AG04449 (cell line): ENCODE measurements at places on chromosomes 7 and 10.
A peak's percentile ranks its signal among the peaks of the same experiment; 100 is the strongest.

- DNase-seq: no peak
Observed at GRCh38 chr7:15376600-15376999, 185.2 kb downstream of the AGMO start.

DNA sequence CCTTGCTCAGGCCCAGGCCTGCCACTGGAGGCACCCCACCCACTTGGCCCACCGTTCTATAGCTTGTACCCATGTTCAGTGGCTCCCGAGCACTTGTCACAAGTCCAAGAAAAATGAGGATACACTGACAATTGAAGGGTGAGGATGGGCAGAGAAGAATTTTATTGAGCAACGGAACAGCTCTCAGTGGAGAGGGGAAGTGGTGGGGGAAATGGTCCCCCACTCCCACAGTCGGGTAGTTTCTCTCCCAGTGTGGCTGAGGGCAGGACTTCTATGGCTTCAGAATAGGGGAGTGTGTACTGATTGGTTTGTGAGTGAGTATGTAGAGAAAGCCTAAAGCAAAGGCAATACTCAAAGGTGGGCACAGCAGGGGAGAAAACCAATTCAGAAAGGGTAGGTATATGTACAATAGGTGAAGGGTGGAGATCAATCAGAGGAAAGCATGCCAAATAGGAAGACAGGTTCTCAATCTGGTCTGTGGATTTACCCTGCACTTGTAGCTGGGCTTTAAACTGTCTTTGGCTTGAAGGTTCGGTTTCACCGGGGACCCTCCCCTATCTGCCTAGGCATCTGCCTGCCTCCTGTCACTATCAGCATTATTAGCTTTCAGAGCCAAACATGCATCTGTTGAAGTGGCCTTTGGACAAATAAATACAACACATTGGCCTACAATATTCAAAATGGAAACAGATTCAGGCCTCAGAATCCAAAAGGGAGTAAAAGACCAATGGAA, 8.9 kb upstream of the TSPAN13 start:
- no peak for DNase-seq

- no peak for DNase-seq
Observed at GRCh38 chr10:20622531-20623211, 274.4 kb downstream of the NEBL start.

DNA sequence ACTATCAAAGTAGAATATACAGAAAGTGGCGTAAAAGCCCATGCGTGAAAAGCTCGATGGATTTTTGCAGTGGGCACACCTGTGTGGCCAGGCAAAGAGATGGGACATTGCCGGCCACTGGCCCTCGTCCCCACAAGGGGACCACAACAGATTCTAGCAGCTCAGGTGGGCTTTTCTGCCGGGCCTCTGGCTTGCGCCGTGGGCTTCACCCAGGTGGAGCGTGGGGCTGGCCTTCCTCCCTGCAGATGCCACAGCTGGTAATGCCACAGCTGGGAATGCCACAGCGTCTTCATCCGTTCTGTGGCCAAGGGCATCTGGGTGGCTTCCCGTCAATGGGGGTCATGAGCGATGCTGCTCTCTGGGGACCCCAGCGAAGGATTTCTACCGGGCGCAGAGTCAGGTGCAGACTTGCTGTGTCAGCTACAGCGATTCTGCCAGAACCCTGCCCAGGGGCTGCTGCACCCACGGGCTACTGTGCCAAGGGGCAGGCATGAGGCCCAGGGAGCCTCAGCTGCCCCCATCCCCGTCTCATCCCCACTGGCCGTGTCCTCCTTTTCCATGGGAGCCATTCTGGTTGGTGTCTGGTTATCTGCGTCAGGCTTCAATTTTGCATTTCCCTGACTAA, 52.5 kb upstream of the NKX6-2 start:
- DNase-seq: no peak

DNA sequence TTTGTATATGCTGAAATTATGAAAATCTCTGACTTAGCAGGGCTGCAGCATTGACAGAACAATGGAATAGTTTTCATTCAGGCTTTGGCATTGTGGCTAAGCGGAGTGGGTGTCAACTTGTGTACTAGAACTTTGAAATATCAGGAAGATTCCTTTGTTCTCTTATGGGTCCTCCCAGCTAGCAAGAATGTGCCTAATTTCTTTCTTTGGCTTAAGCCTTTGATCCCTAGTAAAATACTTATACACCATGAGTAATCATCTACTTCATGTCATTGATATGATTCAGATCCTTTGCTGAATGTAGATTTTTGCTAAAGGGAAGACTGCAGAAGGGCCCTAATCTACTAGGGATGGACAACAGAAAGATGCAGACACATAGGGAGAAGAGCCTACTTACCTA, 6.2 kb downstream of the AVL9 start:
- DNase-seq: no peak

DNA sequence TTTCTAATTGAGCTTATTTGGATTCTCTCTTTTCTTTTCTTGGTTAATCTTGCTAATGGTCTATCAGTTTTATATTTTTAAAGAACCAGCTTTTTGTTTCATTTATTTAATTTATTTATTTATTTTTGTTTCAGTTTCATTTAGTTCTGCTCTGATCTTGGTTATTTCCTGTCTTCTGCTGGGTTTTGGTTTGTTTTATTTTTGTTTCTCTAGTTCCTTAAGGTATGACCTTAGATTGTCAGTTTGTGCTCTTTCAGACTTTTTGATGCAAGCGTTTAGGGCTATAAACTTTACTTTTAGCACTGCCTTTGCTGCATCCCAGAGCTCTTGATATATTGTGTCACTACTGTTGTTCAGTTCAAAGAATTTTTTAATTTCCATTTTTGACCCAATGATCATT, 149.7 kb upstream of the SLC25A13 start:
- DNase-seq: no peak

DNA sequence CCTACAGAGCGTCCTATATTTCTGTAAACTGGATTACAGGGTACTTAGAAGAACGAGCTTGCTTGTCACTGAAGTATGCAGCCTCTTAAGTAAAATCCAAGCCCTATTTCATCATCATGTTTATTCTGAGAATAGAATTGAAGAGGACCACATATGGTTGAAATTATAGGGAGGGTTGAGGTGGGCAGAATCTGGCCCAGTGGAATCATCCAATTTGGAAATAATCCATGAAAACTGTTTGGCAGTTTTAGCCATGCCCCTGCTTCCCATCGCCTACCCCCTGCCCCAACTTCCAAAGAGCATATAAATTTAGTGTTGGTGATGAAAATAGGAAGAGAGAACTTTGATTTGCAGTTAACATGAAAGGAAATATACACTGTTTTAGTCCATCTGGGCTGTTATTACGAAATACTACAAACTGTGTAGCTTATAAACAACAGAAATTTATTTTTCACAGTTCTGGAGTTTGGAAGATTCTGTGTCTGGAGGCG, 150.4 kb downstream of the PRKG1 start:
- peak; percentile 77 for DNase-seq

DNA sequence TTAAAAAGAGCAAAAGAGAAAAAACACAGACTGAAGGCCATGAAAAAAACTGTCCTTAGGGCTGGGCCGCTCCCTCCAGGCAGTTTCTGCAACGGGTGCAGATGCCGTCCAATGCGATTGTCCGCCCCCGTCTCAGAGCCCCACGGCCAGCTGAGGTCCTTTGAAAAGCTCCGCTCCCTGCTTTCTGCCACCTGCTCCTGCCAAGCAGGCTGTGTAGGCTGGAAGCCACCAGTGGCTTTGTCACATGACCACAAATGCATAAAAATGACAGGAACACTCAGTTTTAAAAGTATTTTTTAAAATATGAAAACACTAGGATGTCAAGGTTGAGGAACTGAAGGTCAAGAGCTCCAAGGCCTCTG, 71.7 kb downstream of the AMZ1 start:
- no peak for DNase-seq

GRCh38 chr10:104333728-104334373, 4.4 kb downstream of the ITPRIP start:
- DNase-seq: no peak

GRCh38 chr10:31792745-31793144, 135.9 kb downstream of the ARHGAP12 start:
- DNase-seq: no peak

DNA sequence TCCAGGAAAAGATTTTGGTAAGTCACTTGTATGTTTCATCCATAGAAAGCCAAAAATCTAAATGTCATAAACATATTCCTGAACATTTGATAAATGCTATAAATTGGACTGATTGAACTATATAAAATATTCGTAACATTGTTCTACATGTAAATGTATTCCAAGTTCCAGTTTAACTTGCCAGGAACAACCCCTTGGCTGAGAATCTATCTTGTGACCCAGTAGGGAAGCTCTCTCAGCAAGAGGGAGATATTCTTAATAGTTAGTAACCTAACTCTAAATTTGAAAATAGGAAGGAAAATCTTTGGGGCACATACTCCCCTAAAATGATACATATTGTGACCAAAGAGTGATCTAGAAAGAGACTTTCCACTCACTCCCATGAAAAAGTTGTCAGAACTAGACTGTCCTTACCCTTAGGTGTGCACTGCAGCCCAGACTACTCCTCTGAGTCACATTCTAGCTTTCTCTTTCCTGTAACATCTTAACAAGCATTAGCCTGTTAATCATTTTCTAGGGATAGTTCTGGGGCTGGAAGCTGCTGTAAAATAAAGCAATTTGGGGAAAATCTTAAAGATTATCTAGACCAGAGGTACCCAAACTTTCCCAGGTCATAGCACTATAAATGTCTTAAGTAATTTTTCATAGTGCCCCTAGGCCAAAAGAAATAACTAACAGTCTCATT, 73.7 kb upstream of the SKAP2 start:
- no peak for DNase-seq

DNA sequence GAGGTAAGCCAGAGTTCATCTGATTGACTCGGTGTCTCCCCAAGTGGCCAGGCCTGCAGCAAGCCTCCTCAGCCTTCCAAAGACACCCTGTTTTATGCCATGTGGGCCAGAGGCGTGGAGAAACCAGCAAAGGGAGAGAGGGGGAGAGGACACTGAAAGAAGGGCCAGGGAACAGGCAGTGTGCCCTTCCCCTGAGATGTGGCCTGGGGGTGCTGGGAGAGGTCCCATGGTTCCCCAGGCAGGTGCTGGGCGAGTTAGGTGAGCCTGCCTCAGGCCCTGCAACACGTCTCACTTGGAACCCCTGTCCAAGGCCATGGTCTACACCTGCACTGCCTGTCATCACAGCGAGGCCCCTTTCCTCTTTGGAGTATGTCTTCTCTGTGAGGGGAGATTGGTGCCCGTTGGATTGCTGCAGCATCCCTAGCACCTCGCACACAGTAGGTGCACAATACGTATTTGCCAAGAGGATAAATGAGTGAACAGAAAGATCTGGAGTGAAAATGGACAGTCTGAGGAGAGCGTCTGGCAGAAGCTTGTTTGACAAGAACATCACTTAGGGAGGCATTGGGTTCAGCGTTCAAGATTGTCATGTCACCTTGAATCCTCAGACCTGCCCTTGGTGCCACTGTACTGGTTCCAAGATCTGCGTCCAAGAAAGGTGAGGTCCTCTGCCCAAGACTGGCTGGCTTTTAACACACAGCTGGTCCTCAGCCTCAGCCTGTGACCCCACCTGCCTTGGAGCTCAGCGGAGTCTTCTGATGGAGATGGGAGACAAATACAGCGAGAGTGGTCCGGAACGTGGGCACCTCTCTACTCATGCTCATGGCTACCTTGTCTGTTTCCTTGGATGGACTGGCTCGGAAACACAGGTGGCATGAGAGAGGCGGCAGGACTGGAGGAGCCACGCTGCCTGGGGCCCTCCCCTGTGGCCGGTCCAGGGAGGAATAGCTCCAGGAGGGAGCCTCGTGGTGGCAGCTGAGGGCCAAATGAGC, 39.8 kb upstream of the NUB1 start:
- DNase-seq: no peak

DNA sequence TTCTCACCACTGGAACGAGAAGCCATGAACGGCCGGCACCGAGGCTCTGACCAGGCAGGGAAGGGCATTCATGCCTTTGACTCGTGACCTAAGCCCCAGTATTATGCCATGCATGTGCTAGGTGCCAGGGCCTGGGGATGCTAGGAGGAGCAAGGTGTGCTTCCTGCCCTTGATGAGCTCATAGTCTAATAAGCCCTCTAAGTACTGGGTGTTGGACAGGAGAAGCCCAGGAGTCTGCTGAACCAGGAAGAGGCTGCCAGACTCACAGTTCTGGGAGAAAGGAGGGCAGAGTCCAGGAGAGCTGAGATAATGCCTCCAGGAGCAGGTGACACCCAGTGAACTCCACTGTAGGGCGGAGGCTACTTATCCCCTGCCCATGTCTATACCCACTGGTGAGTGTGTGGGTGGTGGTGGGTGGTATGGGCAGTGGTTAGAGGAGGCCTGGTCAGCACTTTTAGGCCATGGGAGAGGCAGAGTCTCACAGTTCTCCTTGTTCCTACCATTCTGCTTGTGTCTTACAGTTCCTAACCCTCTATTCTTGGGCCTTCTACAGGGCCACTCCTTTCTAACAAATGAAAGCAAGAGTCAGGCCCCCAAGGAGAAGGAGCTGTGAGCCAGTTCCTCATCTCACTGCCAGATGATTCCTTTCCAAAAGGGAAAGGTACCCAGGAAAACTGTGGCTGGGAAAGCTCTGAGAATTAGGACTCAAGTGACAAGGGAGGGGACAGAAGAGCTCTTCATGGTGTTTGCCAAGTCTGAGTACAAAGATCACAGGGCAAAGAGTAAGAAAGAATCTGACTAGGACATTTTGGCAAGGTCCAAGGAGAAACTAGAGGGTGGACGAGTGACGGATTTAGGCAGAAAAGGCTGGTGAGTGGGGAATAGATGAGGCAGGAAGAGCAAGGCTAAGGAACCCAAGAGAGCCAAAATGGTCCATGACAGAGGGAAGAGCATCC, 3.6 kb upstream of the MXI1 start:
- DNase-seq: no peak

DNA sequence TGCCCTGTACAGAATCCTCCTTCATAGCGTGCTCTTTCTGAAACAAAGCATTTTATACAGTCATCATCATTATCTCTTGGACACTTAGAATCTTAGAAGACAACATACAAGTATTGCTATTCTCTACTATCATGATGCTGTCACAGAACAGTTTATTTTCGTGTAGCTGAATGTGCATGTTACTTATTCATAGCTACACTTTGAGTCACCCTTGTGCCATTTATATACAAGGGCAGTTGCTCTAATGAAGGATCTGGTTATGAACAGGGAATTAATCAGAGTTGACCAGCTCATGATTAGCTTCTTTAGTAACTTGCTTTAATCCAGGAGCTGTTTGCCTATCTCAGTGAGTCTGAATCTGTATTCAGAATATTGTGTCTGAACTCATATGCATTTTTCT, 11.2 kb downstream of the CASP2 start:
- no peak for DNase-seq
